ENCODE measurements at places on chromosomes 1 and 21. TPM values are rescaled to one million over a fixed set of nuclear protein-coding genes. Genes with fewer than 3 reads are reported as not detected.
A peak's percentile ranks its signal among the peaks of the same experiment; 100 is the strongest.

DYNLT5 gene
- 2.0 TPM for total RNA-seq

PROX1 gene
- 44.6 TPM for total RNA-seq

NBPF15 gene
- total RNA-seq = 10.8 TPM

GPR3 gene
- total RNA-seq = 0.69 TPM

C8A gene
- total RNA-seq = not detected

CFHR2 gene
- total RNA-seq = not detected

FCRL6 gene
- total RNA-seq = not detected

MYOC gene
- 0.49 TPM for total RNA-seq

SLC2A5 gene
- total RNA-seq = 2.1 TPM

S100A14 gene
- total RNA-seq = 5.5 TPM

CELA2A gene
- 0.76 TPM for total RNA-seq

- no peaks in the 10 kb centered on the region for H3K4me1 ChIP-seq
- H3K36me3 ChIP-seq = no peaks in the 10 kb centered on the region
- no peaks in the 10 kb centered on the region for H3K27me3 ChIP-seq
- peak overlapping the region; percentile 75 for H3K27ac ChIP-seq
Observed at GRCh38 chr1:32965251-32965747, 690 bp upstream of the RNF19B start.

- no peak overlapping the region for H3K4me3 ChIP-seq
- H3K27me3 ChIP-seq = no peaks in the 10 kb centered on the region
- H3K27ac ChIP-seq = no peak overlapping the region
- no peak for DNase-seq
Observed at GRCh38 chr1:87951852-87952251, 623.2 kb downstream of the LMO4 start.

- peaks cover 34% of the 10 kb centered on the region for H3K4me1 ChIP-seq
- H3K27me3 ChIP-seq = peaks cover 5% of the 10 kb centered on the region
- no peaks in the 10 kb centered on the region for H3K36me3 ChIP-seq
- H3K4me3 ChIP-seq = no peak overlapping the region
- H3K27ac ChIP-seq = no peak overlapping the region
Observed at GRCh38 chr1:6263716-6264115, 2.8 kb upstream of the GPR153 start.

DNA sequence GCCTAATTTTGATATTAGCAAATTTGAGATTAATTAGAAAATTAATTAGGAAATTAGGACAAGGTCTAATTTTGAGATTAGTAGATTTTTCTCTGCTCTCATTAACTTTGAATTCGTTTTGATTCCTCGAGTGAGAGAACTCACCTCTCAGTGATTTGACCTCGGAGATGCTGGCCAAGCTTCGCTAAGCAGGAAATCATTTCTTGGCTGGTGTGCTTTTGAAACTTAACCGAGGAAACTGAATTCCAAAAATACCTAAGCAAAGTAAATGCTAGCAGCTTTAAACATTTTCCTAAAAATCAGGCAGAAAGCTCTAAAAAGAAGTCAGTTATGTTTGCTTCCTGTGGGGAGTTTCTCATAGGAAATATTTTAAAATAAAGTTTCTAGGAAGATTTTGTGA is 34.9 kb downstream of the CDC14A start:
- peak overlapping the region; percentile 60 for H3K27ac ChIP-seq
- H3K36me3 ChIP-seq = no peaks in the 10 kb centered on the region
- H3K4me3 ChIP-seq = peak overlapping the region; percentile 8
- no peaks in the 10 kb centered on the region for H3K27me3 ChIP-seq

GRCh38 chr1:85196358-85196757 is 4.5 kb downstream of the SYDE2 start:
- DNase-seq = no peak
- no peaks in the 10 kb centered on the region for H3K27me3 ChIP-seq
- H3K27ac ChIP-seq = peak overlapping the region; percentile 49
- H3K4me1 ChIP-seq = no peaks in the 10 kb centered on the region

GRCh38 chr1:67695963-67696362 is 11.0 kb downstream of the GADD45A start:
- H3K27ac ChIP-seq = no peak overlapping the region
- no peaks in the 10 kb centered on the region for H3K4me1 ChIP-seq
- DNase-seq = no peak
- H3K27me3 ChIP-seq = no peaks in the 10 kb centered on the region

DNA sequence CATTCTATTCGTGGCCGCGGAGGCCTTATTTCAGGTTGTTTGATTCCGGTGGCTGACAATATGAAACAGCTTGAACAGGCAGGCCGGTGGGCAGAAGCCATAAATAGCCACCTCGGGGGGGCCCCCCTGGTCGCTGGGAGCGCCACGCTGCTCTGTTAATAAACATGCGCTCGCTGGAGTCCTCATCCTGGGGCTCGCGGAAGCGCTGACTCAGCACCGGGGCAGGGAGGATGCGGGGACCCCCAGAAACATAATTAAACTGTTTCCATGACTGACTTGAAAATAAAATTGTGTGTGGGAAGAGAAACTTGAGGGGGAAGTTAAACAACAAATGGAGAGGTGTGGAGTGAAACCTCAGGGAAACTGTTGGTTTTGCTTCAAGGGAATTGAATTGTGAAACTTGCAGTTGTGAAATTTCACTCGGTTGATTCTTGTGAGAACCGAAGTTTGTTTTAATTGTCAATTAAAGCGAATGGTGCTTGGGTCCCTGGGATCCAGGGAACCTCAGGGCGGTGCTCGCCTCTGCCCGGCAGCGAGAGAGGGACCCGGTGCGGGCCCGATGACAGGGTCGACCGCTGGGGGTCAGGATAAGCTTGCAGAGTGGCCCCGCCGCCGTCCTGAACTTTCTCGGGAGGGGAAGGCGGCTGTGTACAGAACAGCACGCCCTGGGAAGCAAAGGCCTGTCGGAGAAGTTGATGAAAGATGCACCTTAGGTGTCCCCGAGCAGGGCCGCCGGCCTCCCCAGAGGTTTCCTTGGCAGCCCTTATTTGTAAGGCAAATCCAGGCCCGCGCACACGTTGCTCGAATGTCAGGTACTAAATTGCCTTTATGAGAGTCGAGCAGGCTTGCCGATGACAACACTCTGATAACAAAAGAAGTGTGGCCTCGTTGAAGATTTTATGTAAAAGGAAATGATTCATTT is 176.9 kb upstream of the LMO4 start:
- no peak overlapping the region for H3K4me3 ChIP-seq
- peak overlapping the region; percentile 31 for H3K27ac ChIP-seq
- H3K36me3 ChIP-seq = no peaks in the 10 kb centered on the region
- H3K4me1 ChIP-seq = peaks cover 42% of the 10 kb centered on the region

- no peaks in the 10 kb centered on the region for H3K4me1 ChIP-seq
- DNase-seq = no peak
- no peaks in the 10 kb centered on the region for H3K27me3 ChIP-seq
- H3K27ac ChIP-seq = no peak overlapping the region
Observed at GRCh38 chr1:78500529-78500928, 9.8 kb downstream of the PTGFR start.

DNA sequence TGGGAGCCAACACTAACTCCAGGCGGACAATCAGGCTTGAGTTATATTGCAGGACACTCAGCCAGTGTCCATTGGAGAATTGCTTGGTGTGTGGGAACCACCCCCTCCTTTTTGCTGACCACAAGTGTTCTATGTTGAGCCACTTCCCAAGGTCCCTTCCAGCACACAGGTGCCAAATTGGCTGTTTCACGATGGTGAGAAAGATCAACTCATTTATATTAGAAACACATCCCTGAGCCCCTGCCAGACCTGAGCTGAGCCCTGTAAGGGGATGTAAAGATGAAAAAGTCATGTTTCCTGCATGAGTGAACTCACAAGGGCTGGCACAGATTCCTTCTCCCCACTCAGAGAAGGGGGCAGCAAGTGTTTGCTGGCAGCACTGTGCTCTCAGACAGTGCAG is 96.5 kb downstream of the KCNN3 start:
- DNase-seq = no peak
- peaks cover 7% of the 10 kb centered on the region for H3K4me1 ChIP-seq
- no peaks in the 10 kb centered on the region for H3K27me3 ChIP-seq
- H3K27ac ChIP-seq = no peak overlapping the region
- H3K4me3 ChIP-seq = no peak overlapping the region

DNA sequence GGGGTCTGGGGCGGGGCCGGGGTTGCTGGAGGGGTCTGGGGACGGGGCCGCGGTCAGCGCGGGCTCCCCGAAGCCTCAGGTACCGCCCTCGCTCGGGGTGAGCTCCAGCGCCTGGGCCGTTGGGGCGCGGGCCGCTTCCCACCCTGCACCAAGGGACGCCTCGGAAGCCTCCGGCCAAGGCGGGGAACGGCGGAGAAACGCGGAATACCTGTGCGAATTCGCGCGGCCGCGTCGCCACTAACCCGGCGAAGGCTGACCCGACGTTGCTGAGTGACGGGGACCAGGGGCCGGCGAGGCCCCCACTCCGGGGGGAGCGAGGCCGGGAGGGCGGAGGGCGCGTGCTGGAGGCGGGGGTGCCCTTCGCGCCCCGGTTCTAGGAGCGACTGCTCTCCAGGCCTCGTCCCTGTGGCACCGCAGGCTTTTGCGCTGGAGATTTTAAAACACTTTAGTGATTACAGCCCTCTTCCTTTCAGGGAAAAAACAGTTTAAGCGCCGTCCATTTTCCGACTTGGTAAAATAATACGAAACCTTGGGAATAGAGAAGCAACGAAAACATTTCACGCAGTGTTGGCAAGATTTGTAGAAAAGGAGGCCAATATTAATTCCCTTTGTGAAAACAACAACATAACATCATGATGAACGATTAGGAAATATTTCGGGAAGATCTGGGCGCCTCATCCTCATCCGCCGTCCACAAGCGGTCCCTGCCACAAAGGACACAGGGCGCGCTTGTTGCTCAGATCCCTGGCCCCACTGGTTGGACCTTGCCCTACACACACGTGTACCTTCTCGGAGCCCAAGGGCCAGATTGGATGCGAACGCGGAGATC is 971 bp upstream of the GNG4 start:
- peak overlapping the region; percentile 65 for H3K4me3 ChIP-seq
- DNase-seq = no peak
- peaks cover 22% of the 10 kb centered on the region for H3K4me1 ChIP-seq
- no peaks in the 10 kb centered on the region for H3K36me3 ChIP-seq

DNA sequence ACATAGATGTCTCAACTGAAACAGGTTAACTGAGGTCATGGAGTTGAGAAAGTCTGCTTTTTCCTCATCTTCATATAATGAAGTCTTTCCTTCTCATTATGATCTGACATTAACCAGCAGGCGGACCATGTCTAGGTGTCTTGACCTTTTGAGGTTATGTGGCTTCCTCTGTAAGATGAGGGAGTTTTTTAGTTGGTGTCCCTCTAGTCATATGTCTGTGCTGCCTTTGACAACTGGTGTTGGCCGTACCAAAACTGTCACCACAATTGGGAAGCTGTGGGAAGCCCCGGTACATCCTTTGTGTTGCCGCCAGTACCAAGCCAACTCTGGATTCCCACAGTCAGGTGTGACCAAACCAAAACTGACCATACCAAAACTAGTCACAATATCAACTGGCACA is 105.1 kb downstream of the PBX1 start:
- no peaks in the 10 kb centered on the region for H3K27me3 ChIP-seq
- DNase-seq = no peak

DNA sequence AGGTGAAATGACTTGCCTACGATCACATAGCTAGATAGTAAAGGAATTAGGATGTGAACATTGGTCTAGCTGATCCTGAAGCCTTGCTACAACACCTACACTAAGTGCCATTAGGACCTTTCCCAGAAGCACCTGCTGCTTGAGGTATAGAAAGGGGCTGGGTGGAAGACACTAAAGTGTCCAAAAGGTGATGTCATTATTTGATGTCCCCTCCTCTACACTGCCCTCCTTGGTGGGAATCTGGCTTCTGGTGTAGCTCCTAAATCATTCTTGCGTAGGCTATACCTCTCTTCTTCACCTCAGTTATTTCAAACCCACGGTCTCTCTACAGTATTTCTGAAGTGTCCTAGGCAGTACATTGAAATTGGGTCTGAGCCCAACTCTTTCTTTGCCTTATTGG is 132.5 kb upstream of the FGGY start:
- H3K4me1 ChIP-seq = no peaks in the 10 kb centered on the region
- no peaks in the 10 kb centered on the region for H3K27me3 ChIP-seq
- no peaks in the 10 kb centered on the region for H3K36me3 ChIP-seq
- no peak for DNase-seq
- H3K4me3 ChIP-seq = no peak overlapping the region
- H3K27ac ChIP-seq = no peak overlapping the region

GRCh38 chr1:51754666-51755065 is 123.9 kb downstream of the NRDC start:
- H3K4me1 ChIP-seq = peaks cover 5% of the 10 kb centered on the region
- peaks cover 4% of the 10 kb centered on the region for H3K36me3 ChIP-seq
- DNase-seq = no peak
- H3K27ac ChIP-seq = no peak overlapping the region
- no peaks in the 10 kb centered on the region for H3K27me3 ChIP-seq

- no peak overlapping the region for H3K27ac ChIP-seq
- H3K36me3 ChIP-seq = no peaks in the 10 kb centered on the region
- no peak for DNase-seq
- no peaks in the 10 kb centered on the region for H3K4me1 ChIP-seq
- peaks cover 30% of the 10 kb centered on the region for H3K27me3 ChIP-seq
Observed at GRCh38 chr1:159791031-159791430, 10.3 kb downstream of the DUSP23 start.

DNA sequence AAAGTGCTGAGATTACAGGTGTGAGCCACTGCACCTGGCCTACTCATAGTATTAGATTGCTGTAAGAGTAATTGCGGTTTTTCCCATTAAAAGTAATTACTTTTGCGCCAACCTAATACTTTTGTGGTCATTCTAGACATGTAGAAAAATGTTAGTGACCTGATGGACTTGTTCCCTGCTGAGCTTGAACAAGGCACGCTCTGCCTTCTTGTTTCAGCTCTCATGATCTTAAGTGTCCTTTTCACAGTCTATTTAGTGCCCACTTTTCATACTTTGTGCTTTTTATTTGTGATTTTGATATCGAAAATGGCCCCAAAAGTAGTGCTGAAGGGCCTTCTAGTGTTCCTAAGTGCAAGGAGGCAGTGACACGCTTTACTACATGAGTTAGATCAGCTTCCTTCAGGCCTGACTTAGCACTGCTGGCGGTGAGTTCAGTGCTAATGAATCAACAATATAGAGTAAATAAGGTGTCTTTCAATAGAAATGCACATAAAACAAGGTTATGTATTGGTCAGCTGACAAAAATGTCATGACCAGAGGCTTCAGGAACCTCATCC is 5.6 kb upstream of the RD3 start:
- H3K27ac ChIP-seq = no peak overlapping the region
- no peak for DNase-seq
- H3K4me3 ChIP-seq = no peak overlapping the region
- H3K4me1 ChIP-seq = no peaks in the 10 kb centered on the region

DNA sequence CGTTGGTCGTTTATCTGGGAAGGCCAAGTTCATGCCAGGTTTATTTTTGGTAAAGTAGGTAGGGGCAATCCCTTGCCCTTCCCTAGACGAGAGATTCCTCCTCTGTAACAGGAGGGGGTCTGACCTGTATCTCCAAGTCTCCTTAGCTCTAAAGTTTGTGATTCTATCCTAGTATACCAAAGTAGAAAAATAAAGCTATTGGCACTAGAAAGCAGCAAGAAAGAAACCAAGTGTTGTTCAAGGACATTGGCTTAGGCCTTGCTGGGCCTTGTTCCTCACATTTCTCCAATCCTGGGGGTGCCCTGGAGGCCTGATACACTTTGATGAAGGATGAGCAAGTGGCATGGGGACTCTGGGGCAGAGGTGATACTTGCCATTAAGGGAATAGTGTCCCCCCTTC is 814 bp downstream of the MTARC2 start:
- H3K27me3 ChIP-seq = no peaks in the 10 kb centered on the region
- H3K4me3 ChIP-seq = peak overlapping the region; percentile 88
- H3K27ac ChIP-seq = peak overlapping the region; percentile 88
- H3K4me1 ChIP-seq = peaks cover 56% of the 10 kb centered on the region
- no peak for DNase-seq
- no peaks in the 10 kb centered on the region for H3K36me3 ChIP-seq

- H3K36me3 ChIP-seq = no peaks in the 10 kb centered on the region
- no peaks in the 10 kb centered on the region for H3K4me1 ChIP-seq
- H3K4me3 ChIP-seq = no peak overlapping the region
- DNase-seq = no peak
- H3K27me3 ChIP-seq = peaks cover 18% of the 10 kb centered on the region
- H3K27ac ChIP-seq = no peak overlapping the region
Observed at GRCh38 chr1:221473411-221473810, 268.5 kb downstream of the DUSP10 start.
